ENCODE measurements at places on chromosomes 7 and 10.

DNA sequence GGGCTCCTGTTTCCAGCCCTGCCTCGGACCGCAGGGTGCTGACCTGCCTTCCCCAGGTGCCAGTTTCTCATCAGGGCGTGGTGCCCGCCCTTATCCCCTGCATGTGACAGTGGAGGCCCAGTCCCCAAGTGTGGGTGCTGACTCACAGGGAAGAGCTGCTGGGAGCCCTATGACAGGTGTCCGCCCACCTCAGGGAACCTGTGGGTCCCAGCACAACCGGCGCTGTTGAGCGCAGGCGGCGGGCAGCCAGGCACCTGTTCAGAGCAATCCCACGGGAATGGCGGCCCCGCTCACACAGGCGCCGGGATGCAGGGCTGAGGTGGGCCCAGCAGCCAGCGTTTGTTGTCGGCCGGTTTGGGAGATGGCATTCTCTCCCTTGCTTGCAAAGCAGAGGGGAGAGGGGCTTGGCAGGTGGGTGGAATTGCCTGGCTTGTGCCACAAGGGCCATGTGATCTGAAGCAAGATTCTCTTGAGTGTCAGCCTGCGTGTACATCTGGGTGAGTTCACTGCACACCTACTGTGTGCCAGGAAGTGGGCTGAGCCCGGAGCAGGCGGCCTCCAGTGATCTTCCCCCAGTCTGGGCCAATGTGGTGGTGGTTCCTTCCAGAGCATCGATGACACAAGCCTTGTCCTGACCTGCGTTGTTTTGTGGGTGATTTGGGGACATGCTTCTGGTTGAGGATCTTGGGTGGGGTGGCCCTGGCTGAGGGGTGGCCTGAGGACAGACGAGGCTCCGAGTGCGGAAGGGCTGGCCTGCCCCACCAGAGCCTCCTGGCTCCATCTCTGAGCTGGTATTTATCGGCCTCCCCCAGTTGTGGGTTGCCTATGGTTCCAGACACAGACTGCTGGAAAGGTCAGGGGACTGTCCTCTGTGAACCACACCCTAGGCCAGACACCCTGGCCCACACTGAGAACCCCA lies 2.4 kb downstream of the PWWP2B start:
- no peak for DNase-seq

GRCh38 chr7:33129806-33130153 lies 416 bp downstream of the BBS9 start:
- no peak for DNase-seq

- no peak for DNase-seq
Observed at GRCh38 chr7:2729893-2730716, 42.1 kb downstream of the AMZ1 start.

DNA sequence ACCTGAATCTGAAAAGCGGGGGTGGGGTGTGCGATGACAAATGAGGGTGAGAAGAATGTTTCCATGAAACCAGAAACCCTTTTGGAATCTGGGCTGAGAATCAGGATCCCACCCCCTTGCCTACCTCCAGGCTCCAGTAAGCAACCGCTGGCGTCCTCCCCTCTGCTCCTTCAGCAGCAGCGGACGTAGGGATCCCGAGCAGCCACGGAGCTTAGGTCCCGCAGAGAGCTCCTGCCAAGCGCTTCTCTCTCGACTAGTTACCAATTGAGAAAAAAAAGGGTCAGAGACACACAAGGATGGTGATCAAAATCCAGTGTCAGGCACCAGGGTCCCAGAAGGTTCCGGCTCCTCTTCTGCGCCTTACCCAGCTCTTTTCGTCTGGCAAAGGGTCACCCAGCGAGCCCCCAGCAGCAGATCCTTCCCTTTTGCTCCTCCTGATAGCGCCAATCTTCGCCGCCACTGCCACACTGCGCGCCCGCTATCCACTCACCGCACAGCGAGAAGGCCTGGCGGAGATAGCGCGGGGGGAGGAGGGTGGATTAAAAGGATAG lies 733.5 kb downstream of the ZWINT start:
- DNase-seq = no peak

- DNase-seq = peak; percentile 46
Observed at GRCh38 chr7:45920502-45921380, at the start of gene IGFBP3. Gene IGFBP3 (minus strand): TSS chr7:45921272. CDS start chr7:45921140, 132 bp downstream.

DNA sequence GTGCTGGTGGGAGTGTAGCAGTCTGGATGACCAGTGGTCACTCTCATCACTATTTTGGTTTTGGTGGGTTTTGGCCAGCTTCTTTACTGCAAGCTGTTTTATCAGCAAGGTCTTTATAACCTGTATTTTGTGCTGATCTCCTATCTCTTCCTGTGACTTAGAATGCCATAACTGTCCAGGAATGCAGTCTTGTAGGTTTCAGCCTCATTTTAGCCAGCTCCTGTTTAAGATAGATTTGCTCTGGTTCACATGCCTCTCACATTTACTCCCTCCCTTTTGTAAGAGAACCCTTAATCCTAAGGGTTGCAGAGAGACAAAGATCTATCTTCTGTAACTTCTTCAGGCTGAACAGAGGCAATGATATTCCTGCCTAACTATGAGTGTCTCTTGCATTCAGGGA lies 51.2 kb upstream of the INHBA start:
- DNase-seq = no peak

DNA sequence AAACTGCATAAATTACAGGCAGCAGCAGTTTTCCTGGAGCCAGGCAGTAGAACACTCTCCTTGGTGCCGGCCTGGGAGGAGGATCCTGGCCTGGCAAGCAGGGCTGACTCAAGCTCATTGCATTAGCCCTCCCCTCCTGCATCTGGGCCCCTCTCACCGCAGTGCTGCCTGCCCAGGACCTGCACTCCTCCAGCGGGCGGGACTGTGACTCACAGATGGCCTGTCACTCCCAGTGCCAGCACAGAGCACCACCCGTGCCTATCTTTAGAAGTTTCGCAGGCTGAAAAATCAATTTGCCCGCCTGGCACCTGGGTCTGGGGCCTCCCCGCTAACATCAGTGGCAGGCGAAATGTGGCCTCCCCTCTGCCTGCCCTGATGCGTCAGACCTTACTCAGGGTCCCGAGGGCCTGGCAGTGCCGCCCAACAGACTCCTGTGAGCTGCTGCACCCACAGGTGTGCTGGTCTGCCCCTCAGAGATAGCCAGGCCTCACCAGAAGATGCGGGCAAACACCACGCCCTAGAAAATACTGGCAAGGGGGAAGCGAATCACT lies 123.8 kb downstream of the KCNMA1 start:
- DNase-seq = no peak

GRCh38 chr10:118868589-118868988 lies 113.8 kb upstream of the CACUL1 start:
- DNase-seq = no peak

DNA sequence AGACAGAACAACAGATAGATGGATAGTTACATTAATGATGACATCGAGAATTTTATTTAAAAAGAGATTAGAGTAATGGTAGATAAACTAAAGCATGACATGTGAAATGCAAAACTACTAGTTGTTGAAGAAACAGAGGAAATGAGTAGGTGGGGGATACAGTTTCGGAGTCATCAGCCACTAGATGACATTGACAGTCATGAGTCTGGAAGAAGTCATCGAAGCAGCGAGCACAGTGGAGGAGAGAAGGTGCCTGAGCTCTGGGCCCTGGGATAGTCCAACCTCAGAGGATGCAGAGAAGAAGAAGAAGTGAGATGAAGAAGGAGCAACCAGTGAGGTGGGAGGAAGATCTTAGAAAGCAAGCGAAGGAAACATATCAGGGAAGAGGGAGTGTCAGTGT lies 20.2 kb upstream of the SEC61A2 start:
- DNase-seq = no peak

- DNase-seq = no peak
Observed at GRCh38 chr10:6669269-6669859, 89.3 kb upstream of the PRKCQ start.

GRCh38 chr10:123142701-123143161 lies 5.2 kb upstream of the HMX2 start:
- DNase-seq = no peak

- DNase-seq = no peak
Observed at GRCh38 chr10:72259491-72260238, 14.1 kb upstream of the DDIT4 start.

DNA sequence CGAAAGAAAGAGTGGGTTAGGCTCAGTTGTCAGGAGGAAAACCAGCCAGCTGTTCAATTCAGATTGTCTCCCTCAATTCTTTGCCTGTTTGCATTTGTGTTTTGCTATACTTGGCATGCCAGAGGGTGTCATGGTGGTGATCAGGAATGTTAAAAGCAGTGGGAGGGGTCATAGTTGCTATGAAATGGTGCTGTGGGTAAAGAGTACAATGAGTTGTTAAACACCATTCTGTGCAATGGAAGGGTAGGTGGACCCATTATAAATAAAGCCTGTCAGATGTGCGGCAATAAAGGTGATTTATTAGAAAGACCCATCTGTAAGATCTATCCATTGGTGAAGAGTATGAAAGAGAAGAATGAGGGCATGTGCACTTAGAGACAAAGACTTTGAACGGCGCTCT lies 82.2 kb downstream of the MRPL32 start:
- no peak for DNase-seq

- DNase-seq = no peak
Observed at GRCh38 chr7:116534790-116535189, 10.0 kb downstream of the CAV1 start.

GRCh38 chr7:155684543-155684942 lies 40.1 kb downstream of the RBM33 start:
- DNase-seq = no peak

DNA sequence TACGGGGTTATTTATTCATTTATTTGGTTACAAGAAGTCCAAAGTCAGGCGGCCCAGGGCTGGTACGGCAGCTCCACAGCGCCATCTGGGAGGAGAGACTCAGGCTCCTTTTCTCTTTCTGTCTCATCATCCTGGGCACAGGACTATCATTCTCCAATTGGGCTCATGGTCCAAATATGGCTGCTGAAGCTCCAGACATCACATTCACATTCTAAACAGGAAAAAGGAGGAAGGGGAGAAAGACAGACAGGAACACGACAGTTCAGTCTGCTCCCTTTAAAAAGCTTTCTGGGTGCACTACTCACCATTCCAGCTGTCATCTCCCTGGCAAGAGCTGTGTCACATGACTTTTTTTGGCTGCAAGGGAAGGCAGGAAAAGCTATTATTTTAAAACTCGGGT lies 74.4 kb upstream of the PDZD8 start:
- DNase-seq = no peak

DNA sequence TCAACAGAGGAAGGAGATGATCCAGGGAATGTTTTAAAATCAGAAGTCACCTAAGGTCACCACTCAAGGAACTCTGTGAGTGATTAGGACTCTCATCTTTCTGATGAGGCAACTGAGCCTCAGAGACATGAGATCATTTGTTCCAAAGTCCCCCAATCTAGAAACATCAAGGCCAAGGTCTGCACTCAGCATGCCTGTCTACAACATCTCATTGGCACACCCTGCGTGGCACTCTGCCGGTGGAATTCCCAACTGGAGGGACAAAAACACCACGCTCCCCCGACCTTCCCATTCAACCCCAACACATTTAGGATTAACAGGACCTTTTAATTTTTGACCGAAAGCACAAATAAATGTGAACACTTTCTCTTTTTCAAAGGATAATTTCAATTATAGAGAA lies 31.4 kb downstream of the CPXM2 start:
- DNase-seq = no peak

- no peak for DNase-seq
Observed at GRCh38 chr10:132328738-132329137, 3.3 kb upstream of the LRRC27 start.

- DNase-seq = no peak
Observed at GRCh38 chr7:80679921-80680907, 41.8 kb downstream of the CD36 start.

DNA sequence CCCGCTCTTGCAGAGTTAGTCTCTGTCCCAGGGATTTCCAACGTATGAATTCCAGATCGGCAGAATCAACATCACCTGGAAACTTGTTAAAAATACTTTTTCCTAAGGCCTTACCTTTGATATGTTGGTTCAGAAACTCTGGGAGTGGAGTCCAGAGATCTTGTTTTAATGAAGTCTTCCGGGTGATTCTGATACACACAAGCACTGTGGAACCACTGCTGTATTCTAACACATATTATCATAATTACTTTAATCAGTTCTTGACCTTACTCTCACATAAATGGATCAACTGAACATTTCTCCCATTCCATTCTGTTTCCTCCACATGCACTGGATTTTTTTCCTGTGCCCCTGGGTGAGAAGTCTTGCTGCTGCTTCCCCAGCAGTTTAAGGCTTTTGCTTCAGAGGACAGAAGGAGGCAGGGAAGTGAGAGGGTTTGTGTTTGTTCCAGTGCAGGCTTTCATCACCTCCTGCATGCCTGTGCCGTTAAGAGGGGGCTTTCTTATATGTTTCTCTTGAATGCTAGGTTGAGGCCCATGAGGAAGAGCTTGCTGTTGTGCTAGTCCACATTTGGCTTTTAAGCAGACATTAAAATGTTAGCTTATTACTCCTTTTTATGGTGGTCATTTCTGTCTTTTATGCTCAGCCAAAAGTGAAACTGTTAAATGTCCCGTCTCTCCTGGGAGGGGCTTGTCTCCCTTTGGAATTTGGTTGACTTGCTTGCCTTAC lies 32.4 kb downstream of the CCSER2 start:
- DNase-seq = no peak

DNA sequence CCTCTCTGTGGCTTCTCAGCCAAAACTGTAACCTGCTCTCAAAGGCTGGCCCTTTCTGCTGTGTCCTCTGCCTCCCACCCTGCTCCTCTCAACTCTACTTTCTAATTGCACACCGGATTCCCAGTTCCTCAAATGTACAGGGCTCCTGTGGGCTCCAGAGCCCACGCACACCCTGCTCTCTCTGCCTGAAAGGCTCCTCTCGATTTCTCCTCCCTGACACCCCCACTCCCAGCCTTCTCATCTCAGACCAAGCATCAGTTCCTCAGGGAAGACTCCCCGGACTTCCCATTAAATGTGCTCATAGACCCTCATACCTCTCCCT lies 111.7 kb upstream of the STEAP1B start:
- no peak for DNase-seq

DNA sequence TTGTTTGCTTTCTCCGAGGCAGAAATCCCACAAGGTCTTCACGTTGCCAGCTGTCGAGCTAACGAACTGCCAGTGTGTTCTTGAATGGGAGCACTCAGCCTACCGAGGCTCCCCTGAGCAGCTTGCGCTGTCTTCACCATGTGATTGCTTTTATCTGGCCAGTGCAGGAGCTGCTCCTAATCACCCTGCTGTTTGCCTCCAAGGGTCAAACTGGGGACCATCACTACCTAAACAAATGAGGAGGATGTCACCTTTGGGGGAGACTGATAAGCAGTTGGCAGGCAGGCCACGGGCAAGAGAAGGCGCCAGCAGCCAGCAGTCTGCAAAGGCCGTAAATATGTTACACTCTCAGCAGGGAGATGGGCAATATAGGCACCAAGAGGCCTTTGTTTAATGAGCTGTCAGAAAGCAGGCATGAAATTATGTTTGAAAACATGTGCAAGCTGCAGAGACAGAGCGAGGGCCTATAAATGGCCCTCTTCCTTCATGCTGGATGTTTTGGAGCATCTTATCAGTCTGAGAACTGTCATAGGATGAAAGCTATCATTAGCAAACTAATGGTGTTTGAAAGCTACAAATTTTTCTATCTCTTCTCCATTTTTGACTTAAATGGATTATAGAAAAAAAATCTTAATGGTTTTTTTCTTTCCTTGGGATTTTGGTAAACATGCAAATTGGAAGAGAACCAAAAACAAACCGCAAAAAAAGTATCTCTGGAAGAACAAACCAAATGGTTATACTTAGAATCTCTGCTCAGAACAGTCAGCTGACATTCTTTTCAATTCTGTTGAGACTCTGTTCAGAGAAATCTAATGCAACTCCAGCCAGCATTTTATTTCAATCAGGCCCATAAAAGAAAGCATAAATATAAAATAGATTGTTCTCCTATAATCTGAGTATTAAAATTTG lies 267.3 kb upstream of the NPVF start:
- DNase-seq = no peak

Measured in D721Med (cell line).